ENCODE measurements at places on chromosomes 5 and 9.
A peak's percentile ranks its signal among the peaks of the same experiment; 100 is the strongest.

GRCh38 chr9:7799944-7800285 is 337 bp upstream of the DMAC1 start:
- DNase-seq = no peak

GRCh38 chr5:180718810-180719453 is 20.9 kb downstream of the OR2Y1 start:
- DNase-seq = peak; percentile 11

DNA sequence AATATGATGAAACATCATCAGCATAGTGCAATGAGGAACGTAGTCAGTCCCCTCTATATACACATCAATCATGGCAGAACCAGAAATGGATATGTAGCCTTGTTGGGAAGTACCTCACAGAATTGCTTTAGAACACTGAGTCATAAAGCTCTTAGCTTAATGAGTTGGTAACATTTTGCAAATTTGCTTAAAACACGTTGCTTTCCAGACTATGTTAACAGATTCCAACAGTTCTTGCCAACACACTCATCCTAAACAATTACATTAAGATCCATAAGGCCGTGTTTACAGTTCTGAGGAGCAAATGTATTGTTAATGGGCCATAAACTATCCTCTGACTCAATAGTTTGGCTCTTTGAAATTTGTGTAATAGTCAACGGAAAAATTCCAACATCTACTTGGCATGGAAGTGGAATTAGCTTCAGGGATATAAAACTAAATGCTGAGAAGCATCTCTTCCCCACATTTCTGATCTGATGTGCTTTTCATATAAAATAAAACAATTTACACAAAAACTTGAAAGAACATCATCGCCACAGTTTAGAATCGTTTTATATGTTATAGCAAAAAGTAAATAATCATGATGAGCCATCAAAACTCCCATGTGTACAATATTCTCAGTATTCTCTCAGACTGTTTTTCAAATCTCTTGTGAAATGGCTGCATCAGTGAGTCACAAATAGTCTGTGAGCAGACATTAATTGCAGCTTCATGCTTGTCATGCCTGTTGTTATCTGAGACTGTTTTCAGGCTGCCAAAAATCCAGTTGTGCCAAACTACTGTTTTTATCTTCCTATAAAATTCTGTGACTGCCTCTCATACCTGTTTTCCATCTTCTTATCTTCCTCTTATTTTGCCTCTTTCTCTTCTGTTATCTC is 291.9 kb downstream of the COX7C start:
- DNase-seq = no peak

DNA sequence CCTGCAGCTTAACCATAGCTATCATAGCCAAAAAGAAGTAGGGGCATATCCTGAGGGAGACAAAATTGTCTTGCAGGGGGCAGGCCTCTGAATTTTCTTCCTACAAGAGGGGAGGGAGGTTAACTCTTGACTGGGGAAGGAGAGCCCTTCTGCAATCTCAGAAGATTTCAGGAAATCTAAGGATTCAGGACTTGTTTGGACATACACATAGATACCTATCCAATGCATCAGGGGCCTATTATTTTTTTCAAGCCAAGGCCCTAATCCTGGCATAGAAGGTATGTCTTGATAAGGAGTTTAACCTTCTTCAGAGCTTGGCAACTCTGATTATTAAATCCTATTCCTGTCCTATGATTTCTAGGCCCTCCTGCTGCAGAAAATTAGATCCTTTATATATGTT is 375.1 kb upstream of the ACTBL2 start:
- DNase-seq = no peak

- no peak for DNase-seq
Observed at GRCh38 chr5:43061352-43062075, 21.4 kb upstream of the ANXA2R start.

DNA sequence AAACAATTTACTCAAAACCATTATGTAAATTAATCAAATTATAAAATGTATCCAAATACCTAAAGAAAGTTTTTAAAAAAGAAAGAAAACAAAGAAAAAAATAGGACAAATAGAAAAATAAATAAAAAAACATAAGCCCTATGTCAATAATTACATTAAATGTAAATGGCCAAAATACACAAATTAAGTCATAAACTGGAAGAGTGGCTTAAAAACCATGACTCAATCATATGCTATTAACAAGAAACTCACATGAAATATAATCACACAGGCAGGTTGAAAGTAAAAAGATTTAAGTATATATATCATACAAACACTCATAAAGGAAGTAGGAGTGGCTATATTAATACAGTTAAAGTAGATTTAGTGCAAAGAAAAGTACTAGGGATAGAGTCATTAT is 95.3 kb downstream of the PRELID2 start:
- no peak for DNase-seq

DNA sequence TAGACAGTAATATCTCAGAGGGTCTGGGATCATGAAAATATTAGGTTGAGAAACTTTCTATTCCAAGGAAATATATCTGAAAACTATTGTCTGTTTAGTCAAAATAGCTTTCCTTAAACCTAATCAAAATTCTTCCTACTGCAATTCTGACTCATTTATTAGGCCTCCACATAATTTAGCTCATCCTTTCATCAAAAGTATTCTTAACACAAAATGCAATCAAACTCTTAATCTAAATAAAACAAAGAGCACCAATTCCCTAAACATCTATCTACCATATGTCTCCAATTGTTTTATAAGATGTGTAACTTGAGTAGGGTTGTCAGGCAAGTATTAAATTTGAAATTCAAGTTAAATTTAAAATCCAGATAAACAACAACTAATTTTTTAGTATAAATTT is 142.1 kb downstream of the PLK2 start:
- DNase-seq = no peak

DNA sequence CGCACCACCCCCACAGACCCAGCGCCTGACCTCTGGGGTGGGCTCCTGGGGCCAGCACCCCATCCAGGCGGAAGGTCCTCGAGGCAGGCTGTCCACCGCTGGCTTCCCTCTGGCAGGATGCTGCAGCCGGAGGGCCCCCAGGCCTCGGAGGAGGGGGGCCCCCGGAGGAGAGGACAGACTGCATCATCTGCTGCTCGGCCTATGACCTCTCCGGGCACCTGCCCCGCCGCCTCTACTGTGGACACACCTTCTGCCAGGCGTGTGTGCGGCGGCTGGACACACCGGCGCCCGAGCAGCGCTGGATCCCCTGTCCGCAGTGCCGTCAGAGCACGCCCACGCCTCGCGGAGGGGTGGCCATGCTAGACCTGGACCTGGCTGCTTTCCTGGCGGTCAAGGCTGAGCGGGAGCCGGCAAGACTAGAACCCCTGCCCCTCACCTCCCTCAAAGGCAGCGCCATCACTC is 1.2 kb downstream of the RNF224 start:
- no peak for DNase-seq

- no peak for DNase-seq
Observed at GRCh38 chr9:13179257-13179656, 100.2 kb downstream of the MPDZ start.

DNA sequence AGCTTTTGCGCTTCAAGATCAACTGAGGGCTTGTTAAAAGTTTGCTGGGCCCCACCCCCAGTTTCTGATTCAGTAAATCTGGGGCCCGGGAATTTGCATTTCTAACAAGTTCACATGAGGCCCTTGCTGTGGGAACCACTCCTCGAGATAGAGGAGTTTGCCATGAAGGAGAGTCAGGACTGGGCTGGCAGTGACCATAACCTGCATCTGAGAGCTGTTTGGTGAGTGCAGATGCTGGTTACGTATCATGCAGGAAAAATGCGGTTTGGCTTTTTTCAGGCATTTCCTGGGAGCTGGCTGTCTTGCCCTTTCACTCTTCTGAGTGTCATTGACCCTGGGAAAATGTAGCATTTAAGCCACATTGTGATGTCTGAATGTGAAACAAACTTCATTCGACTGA is 9.4 kb upstream of the ANGPTL2 start:
- no peak for DNase-seq

DNA sequence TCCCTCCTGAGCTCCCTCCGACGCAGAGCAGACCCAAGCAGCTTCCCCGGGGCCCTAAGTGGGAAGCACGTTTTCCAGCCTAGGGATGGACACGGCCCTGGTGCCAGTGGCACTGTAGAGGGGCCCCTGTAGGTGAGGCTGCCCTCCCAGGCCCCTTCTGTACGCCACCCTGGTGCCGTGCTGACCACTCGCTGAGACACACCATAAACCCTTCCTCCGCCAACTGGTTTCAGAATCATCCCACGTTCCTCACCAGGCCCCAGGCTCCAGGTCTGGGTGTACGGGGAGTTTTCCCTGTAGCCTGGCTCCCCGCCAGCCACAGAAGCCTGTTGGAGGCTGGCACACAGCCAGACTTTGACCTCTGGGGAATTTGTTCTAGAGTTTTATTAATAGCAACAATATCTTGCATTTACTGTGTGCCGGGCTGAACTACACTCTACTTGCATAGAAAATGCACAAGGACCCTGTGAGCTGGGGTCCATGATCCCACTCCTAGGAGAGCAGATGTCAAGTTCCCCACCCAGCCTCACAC is 18.2 kb upstream of the WDR38 start:
- DNase-seq = no peak

- DNase-seq = no peak
Observed at GRCh38 chr5:120098902-120099535, 365.1 kb upstream of the PRR16 start.

- DNase-seq = no peak
Observed at GRCh38 chr9:131181091-131181681, 55.8 kb downstream of the NUP214 start.

GRCh38 chr5:135194126-135194488 is 160.1 kb upstream of the PITX1 start:
- DNase-seq = no peak

- no peak for DNase-seq
Observed at GRCh38 chr5:45205403-45205961, 396.7 kb downstream of the MRPS30 start.

DNA sequence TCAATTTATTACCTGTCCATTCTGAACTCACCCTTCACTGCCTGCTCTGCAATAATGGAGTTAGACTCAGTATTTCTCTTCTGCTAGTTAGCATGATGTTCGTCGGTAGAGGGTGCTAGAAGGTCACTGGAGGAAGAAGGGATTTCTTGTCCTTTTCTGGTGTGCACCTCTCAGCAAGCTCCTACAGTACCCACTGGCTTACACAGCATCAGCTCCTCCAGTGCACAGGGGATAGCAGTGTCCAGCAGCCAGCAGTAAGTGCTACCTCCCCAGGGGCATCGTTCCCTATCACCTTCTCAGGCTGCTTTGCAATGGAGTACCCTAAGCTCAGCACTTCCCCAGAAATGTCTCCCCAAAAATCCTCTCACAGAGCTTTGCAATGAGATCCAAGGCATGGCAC is 45.9 kb upstream of the APC start:
- DNase-seq = no peak

GRCh38 chr5:57824047-57824446 is 341.4 kb upstream of the ACTBL2 start:
- no peak for DNase-seq

GRCh38 chr5:157563373-157563928 is 12.1 kb downstream of the ADAM19 start:
- no peak for DNase-seq

DNA sequence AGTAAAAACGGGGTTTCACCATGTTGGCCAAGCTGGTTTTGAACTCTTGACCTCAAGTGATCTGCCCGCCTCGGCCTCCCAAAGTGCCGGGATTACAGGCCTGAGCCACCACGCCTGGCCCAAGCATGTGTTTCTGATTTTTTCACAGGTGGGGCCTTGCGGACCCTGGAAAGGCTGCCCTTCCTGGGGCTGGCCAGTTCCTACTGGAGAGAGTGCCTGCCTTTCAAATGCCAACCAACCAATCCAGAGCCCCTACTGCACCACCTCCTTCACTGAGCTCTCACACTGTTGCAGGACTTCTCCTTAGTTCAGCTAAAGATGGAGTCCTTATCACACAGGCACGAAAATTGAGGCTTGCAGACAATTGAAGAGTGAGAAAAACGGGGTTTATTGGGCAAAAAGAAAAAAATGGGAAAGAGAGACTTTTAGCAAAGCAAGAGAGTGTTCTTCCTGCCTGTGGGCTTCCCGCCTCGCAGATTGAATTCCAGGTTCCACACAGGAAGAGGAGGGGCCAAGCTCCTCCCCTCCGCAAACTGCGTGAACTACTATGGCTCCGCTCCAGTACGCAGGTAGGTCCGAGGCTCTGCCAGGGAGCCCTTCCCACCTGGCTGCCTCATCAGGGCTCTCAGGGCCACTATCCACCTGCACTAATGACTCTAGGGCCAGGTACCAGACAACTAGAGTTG is 8.3 kb upstream of the CMBL start:
- no peak for DNase-seq

DNA sequence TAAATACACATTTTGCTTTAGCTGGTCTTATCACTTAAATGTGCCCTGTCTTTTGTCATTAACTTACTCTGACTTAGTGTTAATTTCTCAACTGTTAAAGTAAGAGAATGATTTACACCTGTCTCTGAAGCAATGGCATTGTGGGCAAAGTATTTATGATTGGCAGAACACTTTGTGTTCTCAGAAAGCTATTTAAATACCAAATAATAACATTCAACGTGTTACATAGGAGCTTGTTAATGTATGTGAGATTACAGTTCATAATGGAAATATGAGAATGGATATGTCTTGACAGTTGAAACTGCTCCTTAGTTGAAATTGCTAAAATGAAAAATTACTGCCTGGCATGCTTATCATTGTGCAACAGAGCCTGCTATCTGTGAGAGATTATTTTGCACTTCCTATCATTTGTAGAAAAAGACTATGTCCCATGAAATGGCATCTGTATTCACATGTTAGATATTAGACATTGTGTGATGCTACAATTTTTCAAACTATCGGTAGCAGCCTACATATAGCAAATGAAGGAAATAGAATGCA is 46.1 kb downstream of the PRR16 start:
- no peak for DNase-seq

DNA sequence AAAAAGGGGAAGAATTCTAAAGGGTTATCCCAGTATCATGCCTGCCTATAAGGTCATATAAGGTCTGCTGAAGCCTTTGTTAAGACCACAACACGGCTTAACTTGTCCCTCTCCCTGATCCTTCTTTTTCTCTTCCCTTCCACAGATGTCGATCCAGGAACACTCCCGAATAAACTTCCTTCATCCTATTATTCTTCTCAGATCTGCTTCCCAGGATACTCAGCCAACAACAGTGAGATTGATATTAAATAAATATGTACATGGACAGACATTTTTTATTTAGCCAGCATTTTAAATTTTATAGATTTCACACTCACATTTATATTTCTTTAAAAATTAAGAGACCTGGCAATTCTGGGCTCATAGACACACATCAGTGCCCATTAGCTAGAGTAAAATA is 44.1 kb downstream of the DPYSL3 start:
- DNase-seq = no peak

DNA sequence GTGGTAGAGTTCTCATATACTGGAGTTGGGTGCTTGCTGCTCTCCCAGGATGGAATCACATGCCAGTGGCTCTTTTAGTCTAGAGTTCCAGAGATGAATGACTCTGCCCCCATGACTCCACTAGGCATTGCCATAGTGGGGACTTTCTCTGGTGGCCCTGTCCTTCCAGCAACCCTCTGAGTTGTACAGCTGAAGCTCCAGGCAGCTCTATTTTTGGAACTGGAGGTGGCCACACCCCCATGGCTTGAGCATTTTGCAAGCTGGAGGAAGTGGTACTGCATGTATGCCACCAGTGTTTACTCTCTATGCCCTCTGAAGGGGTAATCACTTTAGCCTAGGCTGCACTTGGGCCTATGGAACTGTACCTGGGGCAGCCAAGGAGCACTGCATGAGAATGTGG is 112.6 kb downstream of the RANBP17 start:
- DNase-seq = no peak
